Naive thymus-derived CD4-positive, alpha-beta T cell (primary cell): ENCODE measurements at places on chromosomes 6 and 20. TPM values are rescaled to one million over a fixed set of nuclear protein-coding genes. Genes with fewer than 3 reads are reported as not detected.

TINAG gene
- total RNA-seq = not detected in 2 replicates

UNC5CL gene
- 3.5 TPM for total RNA-seq

PRND gene
- not detected for total RNA-seq

POPDC3 gene
- total RNA-seq = not detected

ENPP5 gene
- total RNA-seq = 1.4 TPM

KCNK17 gene
- not detected for total RNA-seq

KCNQ5 gene
- total RNA-seq = 4.5 and 5.6 TPM in 2 replicates

MRPS18B gene
- total RNA-seq = 43.7 and 47.7 TPM in 2 replicates

ACSS2 gene
- total RNA-seq = 37.3 TPM

DNAJC5 gene
- total RNA-seq = 50.3 TPM

RPL7L1 gene
- 77.5 TPM for total RNA-seq

AIF1 gene
- total RNA-seq = 33.1 TPM

KIF16B gene
- 8.4 TPM for total RNA-seq

ATP6V1G2 gene
- total RNA-seq = 7.5 TPM

PRRT1 gene
- 0.31 TPM in 1 of 2 replicates, not detected in the other for total RNA-seq

RBM24 gene
- total RNA-seq = not detected

LTB gene
- total RNA-seq = 370 TPM

ANKRD66 gene
- total RNA-seq = not detected

ZNF334 gene
- total RNA-seq = not detected

LPIN3 gene
- total RNA-seq = 0.84 TPM

NMBR gene
- total RNA-seq = not detected

VIP gene
- total RNA-seq = not detected

IMPG1 gene
- not detected for total RNA-seq

EFCAB8 gene
- 0.81 TPM for total RNA-seq

ANGPT4 gene
- not detected for total RNA-seq

AFG1L gene
- 8.1 TPM for total RNA-seq

KHDC1 gene
- total RNA-seq = 0.46 TPM

TAF8 gene
- total RNA-seq = 41.6 TPM

SSR1 gene
- total RNA-seq = 130 TPM

DCDC2 gene
- total RNA-seq = not detected in 2 replicates

TRIM15 gene
- not detected for total RNA-seq

TCF21 gene
- not detected for total RNA-seq

TRMT11 gene
- 13.6 TPM for total RNA-seq

TGM3 gene
- not detected for total RNA-seq

ZC2HC1B gene
- not detected for total RNA-seq

CTAGE9 gene
- not detected for total RNA-seq

PIGT gene
- total RNA-seq = 140 TPM

SIRPD gene
- total RNA-seq = 0.16 TPM

OR2H1 gene
- not detected in 2 replicates for total RNA-seq

PAX1 gene
- total RNA-seq = not detected

BCL2L1 gene
- 19.4 TPM for total RNA-seq

FANCE gene
- total RNA-seq = 8.3 TPM

BFSP1 gene
- total RNA-seq = 3.4 and 3.5 TPM in 2 replicates

HTR1E gene
- not detected in 2 replicates for total RNA-seq

RRP36 gene
- total RNA-seq = 48.4 TPM

LY6G5B gene
- total RNA-seq = 27.7 and 29.1 TPM in 2 replicates

STK35 gene
- 18.5 TPM for total RNA-seq

SLC32A1 gene
- total RNA-seq = not detected in 2 replicates

ULBP3 gene
- total RNA-seq = 1.2 and 1.5 TPM in 2 replicates

ERVFRD-1 gene
- total RNA-seq = not detected

FKBP1C gene
- total RNA-seq = not detected

CCM2L gene
- not detected for total RNA-seq

HSPA12B gene
- not detected for total RNA-seq

TSPYL4 gene
- 21.5 TPM for total RNA-seq

ADTRP gene
- 82.7 TPM for total RNA-seq
